Sciatic nerve (tissue), 2 donors: ENCODE measurements at places on chromosomes 5 and 9. TPM values are rescaled to one million over a fixed set of nuclear protein-coding genes. Genes with fewer than 3 reads are reported as not detected.

TRIM23 gene
- 28.4 TPM for total RNA-seq

SEC24A gene
- 26.3 TPM for total RNA-seq

SPATA31D4 gene
- not detected for total RNA-seq

SPATA31E1 gene
- total RNA-seq, result not detected

DNA sequence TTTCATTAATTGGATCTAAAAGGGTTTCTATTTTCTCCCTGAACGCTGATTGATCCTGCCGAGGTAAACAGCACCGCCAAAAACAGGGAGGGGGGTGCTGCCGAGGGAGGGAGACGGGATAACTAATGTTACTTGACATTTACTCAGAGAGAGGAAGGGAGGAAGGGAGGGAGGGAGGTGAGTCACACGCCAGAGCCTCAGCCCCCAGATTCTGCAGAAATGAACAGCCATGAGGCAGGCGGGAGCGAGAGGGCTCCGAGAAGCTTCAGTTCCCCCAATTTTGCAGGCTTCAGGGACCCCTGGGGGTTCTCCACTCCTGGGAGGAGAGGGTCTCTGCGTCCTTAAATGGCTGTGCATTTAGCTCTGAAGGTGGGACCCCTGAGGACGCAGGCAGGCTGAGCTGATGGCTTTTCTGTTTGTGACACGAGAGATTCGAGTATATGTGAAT, 59.1 kb upstream of the IER5L start:
- DNase-seq, result no peak

GRCh38 chr9:132443951-132444607, 34.1 kb downstream of the CFAP77 start:
- no peak for DNase-seq

DNA sequence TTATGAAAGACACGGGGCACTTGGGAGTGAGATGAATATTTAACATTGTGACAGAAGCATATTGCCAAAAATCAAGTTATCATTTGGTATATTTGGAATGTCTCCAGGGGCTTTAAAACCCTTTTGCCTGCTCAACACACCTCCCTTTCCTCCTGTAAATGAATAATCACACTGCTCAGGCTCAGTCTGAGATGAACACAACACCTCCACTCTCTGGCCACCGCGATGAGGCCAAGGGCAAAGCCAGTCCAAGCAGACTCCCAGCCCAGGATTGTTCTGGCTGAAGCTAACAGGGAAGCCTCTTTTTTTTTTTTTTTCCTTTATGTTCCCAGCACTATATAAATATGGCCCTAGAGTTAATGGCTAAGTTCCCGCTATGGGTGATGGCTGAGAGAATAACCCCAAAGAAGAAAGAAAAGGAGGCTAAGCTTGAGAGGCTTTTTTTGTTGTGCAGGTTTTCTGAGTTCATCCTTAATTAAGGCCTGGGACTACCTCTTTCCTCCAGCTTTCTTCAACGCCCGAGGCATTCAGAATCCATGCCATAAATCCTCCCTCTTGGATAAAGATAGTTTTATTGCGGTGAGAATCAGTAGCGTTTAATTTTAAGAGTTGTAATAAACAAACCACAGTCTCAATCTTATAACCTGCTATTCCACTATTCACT, 10.5 kb upstream of the ERAP1 start:
- DNase-seq, result no peak

- no peak for DNase-seq
Measured at GRCh38 chr9:126132746-126133145, 193.9 kb upstream of the MVB12B start.

DNA sequence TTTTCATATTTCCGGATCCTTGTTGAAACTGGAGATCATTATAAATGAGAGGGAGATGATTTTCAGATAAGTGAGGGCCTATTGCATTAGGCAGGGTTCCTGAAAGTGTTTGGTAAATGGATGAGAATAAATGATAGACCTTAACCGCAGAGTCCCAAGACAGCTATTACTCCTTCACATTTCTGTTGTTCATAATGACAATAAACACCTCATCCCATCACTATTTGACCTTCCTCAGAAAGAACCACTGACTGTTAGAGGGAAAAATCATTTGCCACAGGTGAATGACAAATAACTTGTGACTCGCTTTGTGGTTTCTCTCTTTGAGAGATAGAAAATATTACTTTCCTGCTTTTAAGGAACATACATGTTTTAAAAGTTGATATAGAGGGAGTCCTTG, 47.3 kb upstream of the TRMT10B start:
- no peak for DNase-seq

- DNase-seq, result no peak
Measured at GRCh38 chr9:14057368-14058324, 256.3 kb downstream of the NFIB start.

- no peak for DNase-seq
Measured at GRCh38 chr5:23396346-23396745, 111.1 kb upstream of the PRDM9 start.

GRCh38 chr5:67142816-67143215, 53.8 kb downstream of the CD180 start:
- no peak for DNase-seq

- no peak for DNase-seq
Measured at GRCh38 chr9:81312346-81312745, 377.0 kb downstream of the TLE1 start.

- no peak for DNase-seq
Measured at GRCh38 chr5:154370119-154370518, 75.7 kb upstream of the SAP30L start.

- DNase-seq, result no peak
Measured at GRCh38 chr9:13750061-13750460, 470.6 kb upstream of the MPDZ start.

- DNase-seq, result peak; percentile 65
Measured at GRCh38 chr9:75889977-75890471, 449 bp upstream of the PCSK5 start.
